Transverse colon (tissue), 4 donors: ENCODE measurements at places on chromosomes 5 and 9.

GRCh38 chr9:113444736-113445135, 18.8 kb upstream of the RGS3 start:
- no peak for DNase-seq

DNA sequence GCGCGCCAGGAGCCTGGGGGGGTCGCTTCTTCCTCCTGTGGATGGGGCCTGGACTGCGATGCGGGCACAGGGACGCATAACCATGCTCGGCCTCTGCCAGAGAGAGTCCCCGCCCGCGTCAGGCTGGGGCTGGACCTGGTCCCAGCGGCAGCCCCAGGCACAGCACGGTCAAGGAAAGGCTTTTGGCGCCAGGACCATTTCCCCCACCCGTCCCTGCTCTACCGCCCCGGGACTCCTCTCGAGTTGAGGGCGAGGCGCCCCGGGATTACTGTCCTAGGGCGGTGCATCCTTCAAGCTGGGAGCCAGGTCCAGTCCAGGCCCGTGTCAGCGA, 341 bp downstream of the MXD3 start:
- DNase-seq, result peak; percentile 38

DNA sequence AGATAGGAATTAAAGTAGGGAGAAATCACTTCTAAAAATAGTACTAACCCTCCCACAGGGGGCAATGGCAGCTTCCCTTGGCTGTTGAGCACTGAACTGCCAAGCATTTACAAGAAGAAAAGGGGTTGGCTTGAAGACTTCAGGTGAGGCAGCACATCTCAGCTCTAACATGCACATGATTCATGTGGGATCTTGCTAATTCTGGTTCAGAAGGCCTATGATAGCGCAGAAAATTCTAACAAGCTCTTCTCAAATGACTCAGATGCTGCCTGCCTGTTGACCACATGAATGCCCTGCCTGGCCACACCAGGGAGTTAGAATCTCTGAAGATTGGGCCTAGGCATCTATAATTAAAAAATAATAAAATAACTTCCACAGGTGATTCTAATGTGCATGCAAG, 22.6 kb downstream of the CD180 start:
- DNase-seq, result no peak

GRCh38 chr5:109936996-109937395, 247.3 kb downstream of the MAN2A1 start:
- peak; percentile 10 for DNase-seq

DNA sequence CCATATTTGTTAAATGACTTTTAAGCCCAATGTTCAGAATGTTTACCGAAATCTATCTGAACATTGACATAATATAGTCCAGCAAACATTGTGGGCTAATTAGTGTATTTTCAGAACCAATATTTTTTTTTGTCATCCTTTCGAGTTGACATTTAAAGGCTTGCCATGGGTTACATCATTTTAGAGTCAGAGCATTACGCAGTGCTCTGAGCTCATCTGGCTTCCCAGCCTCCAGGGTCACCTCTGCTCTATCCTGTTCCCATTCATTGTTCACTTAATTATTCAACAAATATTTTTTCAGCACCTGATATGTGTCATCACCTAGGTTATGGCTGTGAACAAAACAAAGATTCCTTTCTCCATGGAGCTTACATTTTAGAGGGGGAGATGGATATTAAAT, 80.2 kb downstream of the SREK1 start:
- DNase-seq, result no peak

GRCh38 chr9:134406366-134407120, 80.3 kb downstream of the RXRA start:
- no peak for DNase-seq
